ENCODE measurements at places on chromosomes 16 and 17.

GRCh38 chr16:27853101-27853500 is 210.4 kb downstream of the GSG1L start:
- DNase-seq, result no peak

GRCh38 chr16:70652322-70652721 is 6.0 kb downstream of the IL34 start:
- no peak for DNase-seq

DNA sequence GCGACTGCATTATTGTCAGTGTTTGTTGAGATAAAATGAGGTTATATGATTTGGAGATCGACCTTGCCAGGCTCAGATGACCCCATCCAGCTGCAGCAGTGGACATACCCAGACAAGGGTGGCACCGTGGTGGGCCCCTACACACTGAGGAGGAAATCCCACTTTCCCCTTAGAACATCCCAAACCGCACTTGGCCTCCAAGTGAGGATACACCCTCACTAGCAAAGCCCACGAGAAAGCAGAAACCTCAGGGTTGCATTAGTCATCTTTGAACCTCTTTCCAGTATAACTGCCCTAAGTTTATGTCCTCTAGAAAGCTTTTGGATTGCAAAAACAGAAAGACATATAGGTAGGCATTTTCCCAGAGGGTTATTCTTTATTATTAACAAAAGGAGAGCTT is 101.5 kb downstream of the CLEC16A start:
- no peak for DNase-seq

- DNase-seq, result no peak
Observed at GRCh38 chr17:41265078-41265477, at the start of gene KRTAP9-6. Gene KRTAP9-6, plus strand, starts transcription at chr17:41265378. Its CDS starts 0 bp downstream, at chr17:41265378.

- DNase-seq, result no peak
Observed at GRCh38 chr16:69363281-69363717, 11.7 kb upstream of the TMED6 start.

- no peak for DNase-seq
Observed at GRCh38 chr16:79698341-79698753, 97.8 kb upstream of the MAF start.

GRCh38 chr17:15377200-15377599 is 35.8 kb upstream of the TEKT3 start:
- DNase-seq, result no peak

GRCh38 chr16:12474047-12474446 is 329.6 kb downstream of the CPPED1 start:
- no peak for DNase-seq

- DNase-seq, result no peak
Observed at GRCh38 chr17:76640550-76641380, 2.8 kb downstream of the ST6GALNAC1 start.

GRCh38 chr16:54031107-54031760 is 255.4 kb downstream of the IRX3 start:
- DNase-seq, result no peak

GRCh38 chr17:49891271-49891670 is 43.4 kb upstream of the TAC4 start:
- DNase-seq, result no peak

DNA sequence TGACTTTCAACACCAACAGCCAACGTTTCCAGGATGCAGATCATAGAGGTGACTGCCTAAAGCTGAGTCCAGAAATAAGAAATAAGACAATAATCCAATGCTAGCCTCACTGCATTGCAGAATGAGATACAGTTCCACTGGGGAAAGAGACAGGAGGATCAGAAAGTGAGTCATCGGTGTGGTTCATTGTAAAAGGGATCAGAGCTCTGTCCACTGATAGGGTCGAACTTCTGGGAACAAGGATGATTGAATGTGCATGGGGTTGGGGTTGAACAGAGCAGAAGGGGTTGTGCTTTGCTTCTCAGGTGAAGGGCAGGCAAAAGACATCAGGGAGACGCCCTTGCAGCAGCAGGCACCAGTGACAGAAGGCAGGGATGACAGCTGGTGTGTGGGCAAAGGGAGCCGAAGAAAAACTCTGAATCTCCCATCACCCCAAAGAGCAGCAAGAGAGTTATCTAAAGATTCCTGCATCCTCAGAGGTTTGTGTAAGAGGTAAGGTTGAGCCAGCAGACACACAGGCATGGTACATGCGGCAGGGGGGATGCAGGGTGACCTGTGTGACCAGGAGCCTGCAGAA is 16.4 kb downstream of the CLEC10A start:
- no peak for DNase-seq

GRCh38 chr16:47578573-47578972 is 117.4 kb downstream of the PHKB start:
- no peak for DNase-seq

DNA sequence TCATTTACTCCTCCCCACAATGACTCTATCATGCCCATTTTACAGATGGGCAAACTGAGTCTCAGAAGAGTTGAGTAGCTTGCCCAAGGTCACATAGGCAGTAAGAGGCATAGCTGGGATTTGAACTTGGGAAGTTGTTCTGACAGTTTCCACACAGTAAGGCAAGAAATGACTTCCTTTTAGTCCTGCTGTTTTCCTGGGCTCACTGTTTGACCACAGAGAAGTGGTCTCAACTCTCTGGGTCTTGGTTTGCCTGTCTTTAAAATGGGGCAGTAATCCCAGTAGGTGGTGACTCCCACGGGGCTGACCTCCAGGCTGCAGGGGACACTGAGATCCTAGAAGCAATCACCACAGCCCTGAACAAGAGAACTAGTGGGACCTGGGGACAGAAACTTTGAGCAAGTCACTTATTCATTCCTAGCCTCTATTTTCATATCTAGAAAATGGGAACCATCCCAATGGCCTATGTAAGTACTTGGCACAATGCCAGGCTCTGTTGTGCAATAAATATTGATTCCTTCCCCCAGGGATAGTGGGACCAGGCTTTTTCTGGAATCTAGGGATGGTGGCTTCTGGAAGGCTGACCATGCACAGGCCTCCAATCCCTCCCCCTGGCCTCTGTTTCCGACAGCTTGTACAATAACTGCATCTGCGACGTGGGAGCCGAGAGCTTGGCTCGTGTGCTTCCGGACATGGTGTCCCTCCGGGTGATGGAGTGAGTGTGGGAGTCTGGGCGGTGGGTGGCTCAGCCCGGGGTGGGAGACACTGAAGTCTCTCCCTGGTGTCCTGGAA is 20.5 kb downstream of the DEXI start:
- DNase-seq, result no peak

- DNase-seq, result no peak
Observed at GRCh38 chr17:62597920-62598319, 29.6 kb upstream of the MRC2 start.

DNA sequence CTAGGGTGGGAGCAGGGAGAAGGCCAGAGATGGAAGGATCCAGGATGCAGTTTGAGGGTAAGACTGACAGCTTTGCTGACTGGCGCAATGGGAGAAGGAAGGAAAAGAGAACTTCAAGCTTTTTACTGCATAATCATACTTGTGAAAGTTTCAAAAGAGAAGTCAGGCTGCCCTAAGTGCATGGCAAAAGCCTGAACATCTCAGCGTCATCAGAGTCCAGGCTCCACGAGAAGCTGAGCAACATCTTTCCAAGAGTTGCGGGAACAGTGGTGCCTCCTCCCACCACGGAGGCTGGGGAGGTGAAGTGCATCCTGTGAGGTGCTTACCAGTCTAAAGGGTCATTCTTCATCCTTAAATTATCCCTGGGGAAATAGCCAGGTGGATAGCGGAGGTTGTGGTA is 26.9 kb upstream of the SLC38A8 start:
- no peak for DNase-seq

DNA sequence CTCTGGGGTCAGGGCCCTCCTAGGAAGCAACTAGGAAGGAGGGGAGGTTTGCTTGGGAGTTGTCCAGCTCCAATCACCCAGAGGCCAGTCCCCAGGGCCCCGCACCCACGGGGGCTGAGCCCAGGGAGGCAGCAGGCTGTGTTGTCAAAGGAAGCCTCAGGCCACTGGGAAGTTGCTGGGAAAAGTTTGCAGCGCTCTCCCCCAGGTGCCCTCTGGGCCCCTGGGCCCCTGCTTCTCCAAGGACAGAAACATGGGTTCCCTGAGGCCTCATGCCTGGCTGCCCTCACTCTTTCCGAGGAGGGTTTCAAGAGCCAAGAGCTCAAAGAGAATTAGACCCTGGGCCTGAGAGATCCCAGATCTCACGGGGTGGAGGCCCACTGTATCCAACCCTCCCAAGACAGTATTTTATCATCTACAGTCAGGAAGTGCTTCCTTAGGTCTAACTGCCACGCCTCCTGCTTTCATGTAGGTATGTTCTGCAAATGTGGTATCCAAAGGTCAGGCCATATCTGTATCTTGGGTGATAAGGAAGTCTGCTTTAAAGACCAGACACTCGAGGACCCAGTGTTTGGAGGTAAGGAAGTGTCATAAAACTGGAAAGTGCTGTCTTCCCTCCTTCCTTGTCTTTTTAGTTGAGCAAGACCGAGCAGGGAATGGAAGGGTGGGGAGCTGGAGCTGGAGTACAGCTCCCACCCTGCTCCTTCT is 44.2 kb upstream of the ZNF423 start:
- DNase-seq, result no peak

GRCh38 chr16:48820379-48820778 is 210.4 kb upstream of the N4BP1 start:
- DNase-seq, result no peak

- DNase-seq, result no peak
Observed at GRCh38 chr17:21089145-21089544, 37.6 kb upstream of the DHRS7B start.

DNA sequence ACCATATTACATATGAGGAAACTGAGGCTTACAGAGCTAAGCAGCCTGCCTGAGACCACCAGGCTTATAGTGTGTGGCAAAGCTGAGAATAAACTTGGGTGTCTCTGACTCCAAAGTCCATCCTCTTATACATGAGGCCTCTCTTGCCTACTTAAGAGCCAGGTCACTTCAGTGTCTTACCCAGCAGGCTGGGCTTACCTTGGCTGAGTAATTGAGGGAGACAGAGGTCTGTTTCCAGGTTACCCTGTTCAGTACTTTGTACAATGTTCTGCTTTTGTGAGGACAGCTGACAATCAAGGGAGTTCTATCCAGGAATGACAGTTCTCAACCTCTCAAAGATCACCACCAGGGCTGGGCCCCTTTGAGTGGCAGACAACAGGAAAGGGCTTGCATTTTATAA is 14.4 kb downstream of the NDUFAB1 start:
- DNase-seq, result no peak

GRCh38 chr17:40443196-40443987 is at the start of gene IGFBP4:
Gene IGFBP4, plus strand, starts transcription at chr17:40443450. Its CDS starts 286 bp downstream, at chr17:40443736.
- peak; percentile 40 for DNase-seq

- no peak for DNase-seq
Observed at GRCh38 chr17:6530324-6530920, 25.9 kb downstream of the PITPNM3 start.

DNA sequence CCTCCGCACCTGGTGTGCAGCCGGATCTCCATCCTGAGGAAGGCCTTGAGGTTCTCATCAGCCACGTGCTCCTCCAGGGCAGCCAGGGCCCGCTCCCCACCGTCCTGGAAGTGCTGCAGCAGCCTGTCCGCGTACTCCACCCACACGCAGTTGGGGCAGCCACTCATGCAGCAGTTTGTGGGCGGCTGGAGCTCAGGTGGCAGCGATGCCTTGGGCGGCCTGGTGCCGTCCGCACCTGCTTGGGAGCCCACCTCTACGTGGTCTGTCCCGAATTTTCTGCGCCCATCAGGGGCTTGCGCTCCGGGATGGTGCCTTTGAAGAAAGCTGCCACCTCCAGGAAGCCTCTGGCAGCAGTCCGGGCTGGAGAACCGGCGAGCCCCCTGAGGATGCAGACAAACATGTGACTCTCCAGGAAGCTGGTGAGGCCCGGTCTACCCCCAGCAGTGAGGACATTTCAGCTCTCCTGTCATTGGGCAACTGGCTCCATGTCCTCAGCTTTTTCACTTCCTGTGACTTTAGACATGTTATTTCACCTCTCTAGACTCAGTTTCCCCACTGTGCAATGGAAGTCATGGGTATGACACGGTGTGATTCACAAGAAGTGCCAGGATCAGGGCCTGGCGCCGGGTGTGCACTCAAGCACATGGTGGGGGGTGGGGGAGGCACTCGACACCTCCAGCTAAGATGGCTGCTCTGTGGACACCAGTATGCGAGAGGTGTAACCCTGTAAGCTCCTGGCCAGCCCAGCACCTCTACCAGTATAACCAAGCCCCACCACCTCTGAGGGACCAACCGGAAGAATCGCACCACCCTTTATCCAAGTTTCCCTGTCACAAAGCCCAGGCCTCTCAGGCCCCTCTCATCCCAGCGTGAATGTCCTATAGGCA is 957 bp downstream of the OXLD1 start:
- DNase-seq, result no peak

DNA sequence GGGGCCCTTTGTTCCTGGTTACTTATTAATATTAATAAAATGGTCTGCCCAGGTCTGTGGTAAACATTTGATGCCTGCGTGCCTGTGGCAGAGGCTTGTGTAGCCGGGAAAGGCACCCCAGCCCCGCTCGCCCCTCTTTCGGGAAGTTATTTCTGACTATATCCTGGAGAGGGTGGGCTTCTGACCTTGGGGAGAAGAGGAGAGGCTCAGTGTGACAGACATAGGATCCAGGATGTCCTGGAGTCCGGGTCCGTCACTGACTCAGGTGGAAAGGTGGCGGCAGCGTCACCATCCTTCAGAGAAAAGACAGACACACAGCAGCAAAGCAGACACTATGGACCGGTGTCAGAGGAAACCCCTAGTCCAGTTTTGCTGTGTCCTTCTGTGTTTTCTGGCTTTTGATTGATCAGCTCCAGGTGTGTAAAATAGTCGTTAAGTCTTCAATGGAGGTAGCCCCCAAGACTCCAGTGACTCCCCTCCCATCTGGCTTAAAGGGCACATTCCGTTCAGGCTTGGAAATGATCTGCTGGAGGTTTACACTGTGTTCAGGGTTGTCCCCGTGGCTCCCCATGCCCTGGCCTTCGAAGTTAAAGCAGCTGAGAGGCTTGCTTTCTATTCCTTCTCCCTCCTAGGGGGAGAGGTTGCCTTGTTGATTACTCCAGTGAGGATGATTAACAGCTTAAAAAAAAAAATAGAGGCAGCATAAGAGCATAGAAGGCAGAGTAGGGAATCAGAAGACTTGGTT is 81.6 kb downstream of the CCDC182 start:
- DNase-seq, result no peak

DNA sequence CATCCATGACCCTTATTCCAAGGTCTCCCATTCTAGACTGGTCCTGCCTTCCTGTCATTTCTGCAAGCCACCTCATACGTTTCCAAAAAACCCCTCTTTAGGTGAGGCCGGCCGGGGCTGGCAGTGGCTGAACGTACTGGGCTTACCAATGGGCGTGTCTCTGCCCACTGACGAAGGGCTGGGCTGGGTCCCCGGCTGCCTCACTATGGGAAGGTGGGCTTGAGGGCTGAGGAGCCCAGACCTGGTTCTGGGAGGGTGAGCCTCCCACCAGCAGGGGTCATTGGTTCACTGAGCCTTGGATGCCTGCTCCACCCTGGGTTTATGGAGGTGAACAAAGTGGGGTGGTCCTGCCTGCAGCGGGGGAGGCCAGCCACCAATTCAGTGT is 19.9 kb downstream of the KDM8 start:
- no peak for DNase-seq

- no peak for DNase-seq
Observed at GRCh38 chr16:69270831-69271230, 40.3 kb upstream of the VPS4A start.

GRCh38 chr17:63275318-63275970 is 170.7 kb downstream of the CYB561 start:
- DNase-seq, result no peak
